Posterior vena cava (tissue), 2 donors: ENCODE measurements at places on chromosomes 2 and 18.

- DNase-seq = no peak
Measured at GRCh38 chr2:149038442-149039212, at the start of gene LYPD6B. Gene LYPD6B, plus strand, starts transcription at chr2:149038699. Its CDS starts 92,250 bp downstream, at chr2:149130949.

DNA sequence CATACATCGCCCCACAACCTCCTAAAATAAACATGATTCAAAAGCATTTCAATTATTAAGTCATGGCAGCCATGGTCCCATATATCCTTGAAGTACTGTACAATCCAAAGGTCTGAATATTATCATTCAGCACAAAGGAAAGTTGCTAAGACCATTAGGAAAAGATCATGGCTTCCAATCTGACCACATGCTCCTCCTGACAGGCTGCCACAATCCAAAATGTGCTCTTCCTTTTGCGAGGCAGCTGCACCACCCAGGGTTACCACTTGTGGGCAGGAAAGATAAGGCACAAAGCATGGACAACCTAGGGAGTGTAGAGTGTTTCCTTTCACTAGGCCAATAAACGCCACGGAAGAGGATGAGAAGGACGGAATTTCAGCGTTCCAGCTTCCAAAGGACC, 5.4 kb downstream of the BOLA3 start:
- no peak for DNase-seq

GRCh38 chr2:6926071-6926732, 9.0 kb downstream of the RNF144A start:
- DNase-seq = no peak

- peak; percentile 51 for DNase-seq
Measured at GRCh38 chr2:241911551-241911950, 42.0 kb downstream of the RTP5 start.

GRCh38 chr2:224832207-224832606, 116.0 kb upstream of the CCDC195 start:
- DNase-seq = no peak

DNA sequence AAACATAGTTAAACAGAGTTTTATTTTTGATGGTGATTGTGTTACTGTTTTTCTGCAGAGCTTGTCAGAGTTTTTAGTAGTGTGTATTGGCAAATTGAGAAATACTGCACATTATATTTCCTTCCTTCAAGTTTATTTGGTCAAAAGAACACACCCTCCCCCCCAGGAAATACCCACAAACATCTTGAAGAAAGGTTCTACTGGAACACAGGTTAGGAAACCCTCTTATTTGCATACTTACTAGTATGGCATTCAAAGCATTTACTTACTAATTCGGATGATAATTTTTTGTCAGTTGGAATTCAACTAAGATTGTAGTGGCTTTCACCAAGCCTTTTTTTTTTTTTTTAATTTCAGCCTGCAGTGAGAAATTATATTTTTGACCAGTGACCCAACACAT, 9.1 kb downstream of the CAB39 start:
- DNase-seq = no peak

DNA sequence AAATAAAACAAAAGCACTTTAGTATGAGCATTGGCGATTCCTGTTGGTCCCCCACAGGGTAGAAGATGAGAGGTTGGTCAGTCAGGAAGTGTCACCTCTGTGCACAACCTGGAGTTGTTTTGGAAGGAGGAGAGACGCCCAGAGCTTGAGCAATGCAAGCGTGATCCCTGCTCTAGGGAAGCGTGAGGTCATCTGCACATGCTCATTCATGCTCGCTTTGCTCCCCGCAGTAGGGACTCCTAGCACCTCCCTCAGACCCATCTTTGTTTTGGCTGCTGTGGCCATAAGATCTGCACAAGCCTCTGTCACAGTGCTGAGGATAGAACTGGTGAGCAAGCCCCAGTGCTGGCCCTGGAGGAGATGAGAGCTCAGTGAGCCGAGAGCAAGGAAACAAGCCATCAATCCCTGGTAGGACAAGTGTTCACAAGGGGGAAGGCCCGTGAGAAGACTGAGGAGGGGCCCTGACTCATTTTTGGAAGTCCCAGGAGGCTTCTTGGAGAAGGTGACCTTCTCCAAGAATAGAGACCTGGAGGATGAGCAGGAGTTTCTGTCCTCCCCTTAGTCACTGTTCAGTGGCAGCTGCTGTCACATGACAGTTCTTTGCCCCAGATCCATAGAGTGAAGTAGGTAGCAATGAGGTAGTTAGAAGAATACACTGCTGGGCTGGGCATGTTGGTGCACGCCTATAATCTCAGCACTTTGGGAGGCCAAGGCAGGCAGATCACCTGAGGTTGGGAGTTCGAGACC, 13.3 kb upstream of the ATP8B1 start:
- no peak for DNase-seq

DNA sequence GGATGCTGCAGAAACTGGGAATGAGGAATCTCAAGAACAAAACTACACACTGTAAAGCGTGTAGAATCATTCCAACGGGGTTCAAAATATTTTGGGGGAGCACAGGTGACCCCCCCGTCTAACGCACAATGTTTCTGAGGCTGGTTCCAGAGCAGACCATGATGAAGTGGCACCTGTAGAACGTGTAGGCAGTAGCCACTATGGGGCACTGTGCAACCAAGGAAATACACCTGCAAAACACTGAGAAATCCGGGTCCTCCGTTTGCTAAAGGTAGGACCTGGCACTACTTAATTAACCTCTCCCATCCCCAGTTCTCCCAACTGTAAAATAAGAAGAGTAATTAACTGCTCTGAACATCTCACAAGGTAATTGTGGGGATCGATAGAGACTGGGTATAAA, 22.6 kb downstream of the ST6GAL2 start:
- DNase-seq = no peak

DNA sequence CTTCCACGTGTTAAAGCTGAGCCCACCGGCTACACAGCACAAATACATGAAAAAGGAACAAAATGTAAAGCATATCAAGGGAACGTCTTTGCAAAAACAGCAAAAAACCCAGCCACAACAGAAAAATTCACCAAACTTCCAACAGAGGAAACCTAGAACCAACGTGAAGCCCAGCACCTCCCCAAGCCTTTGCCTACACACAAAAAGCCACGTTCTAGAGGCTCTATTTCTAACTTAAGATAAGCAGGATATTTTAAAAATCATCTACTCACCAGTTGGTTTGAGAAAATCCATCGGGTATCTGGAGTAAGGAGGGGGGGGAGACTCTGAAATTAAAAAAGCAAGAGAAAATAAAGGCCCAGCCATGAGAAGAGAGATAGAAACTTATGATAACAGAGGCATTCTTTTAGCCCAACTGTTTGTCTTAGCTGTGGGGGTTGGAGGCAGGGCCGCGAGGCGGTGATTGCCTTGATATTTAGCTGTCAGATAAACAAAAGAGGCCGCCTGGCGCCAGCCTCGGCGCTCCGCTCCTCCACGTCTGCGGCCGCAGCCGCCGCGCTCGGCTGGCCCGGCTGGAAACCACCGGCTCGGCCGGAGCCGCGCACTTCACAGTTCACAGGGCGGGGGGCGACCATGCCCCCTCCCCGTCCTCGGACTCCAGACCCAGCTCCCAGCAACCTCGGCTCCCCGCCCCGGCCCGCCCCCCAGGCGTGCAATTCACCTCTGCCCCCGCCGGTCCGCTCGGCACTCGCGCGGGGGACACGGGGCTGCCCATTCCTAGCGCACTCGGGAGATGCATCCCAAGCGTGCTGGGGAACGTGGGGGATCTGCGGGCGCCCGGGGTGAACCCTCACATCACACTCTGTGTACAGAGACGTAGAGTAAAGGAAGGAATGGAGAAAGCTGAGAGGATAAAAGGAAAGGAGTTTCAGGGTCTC, 2.4 kb downstream of the SMAD7 start:
- DNase-seq = peak; percentile 89

DNA sequence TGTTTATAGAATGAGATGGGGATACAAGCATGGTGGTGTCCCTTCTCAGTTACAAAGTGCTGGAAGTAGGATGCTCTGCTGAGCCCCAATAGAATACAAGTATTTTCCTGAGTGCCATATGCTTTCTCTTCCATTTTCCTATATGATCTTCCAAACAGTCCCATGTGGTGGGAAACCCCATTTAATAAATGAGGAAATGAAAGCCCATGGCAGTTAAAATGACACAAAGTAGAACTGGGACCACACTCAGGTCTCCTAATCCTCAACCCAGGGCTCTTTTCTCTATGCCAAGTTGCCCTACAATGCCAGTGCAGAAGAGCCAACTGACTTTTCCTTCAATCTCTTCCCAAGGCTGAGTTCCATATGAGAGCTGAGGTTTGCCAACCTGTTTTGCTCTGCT, 210.2 kb upstream of the FBXO11 start:
- no peak for DNase-seq

GRCh38 chr18:21452796-21453510, 147.6 kb downstream of the ESCO1 start:
- no peak for DNase-seq

GRCh38 chr2:141348481-141348880, 782.3 kb downstream of the LRP1B start:
- DNase-seq = no peak
